ENCODE measurements at places on chromosomes 2 and 18.

DNA sequence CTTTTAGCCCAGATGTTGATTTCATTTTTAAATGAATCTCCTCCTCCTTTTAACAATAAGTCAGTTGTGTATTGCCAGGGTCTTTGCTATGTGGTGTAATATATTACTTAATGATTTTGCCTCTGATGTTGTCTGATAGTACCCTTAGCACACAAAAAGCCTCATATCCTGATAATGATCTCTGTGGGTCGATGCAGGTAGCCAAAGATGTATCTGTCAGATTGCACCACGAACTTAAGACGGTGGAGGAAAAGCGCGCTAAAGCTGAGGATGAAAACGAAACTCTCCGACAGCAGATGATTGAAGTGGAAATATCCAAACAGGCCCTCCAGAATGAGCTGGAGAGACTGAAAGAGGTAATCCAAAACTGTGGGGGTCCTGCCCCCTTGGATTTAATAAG lies 14.8 kb downstream of the MTCL1 start:
- no peak for DNase-seq

GRCh38 chr18:76977108-76977621 lies 154.8 kb downstream of the ZNF236 start:
- peak; percentile 92 for DNase-seq

DNA sequence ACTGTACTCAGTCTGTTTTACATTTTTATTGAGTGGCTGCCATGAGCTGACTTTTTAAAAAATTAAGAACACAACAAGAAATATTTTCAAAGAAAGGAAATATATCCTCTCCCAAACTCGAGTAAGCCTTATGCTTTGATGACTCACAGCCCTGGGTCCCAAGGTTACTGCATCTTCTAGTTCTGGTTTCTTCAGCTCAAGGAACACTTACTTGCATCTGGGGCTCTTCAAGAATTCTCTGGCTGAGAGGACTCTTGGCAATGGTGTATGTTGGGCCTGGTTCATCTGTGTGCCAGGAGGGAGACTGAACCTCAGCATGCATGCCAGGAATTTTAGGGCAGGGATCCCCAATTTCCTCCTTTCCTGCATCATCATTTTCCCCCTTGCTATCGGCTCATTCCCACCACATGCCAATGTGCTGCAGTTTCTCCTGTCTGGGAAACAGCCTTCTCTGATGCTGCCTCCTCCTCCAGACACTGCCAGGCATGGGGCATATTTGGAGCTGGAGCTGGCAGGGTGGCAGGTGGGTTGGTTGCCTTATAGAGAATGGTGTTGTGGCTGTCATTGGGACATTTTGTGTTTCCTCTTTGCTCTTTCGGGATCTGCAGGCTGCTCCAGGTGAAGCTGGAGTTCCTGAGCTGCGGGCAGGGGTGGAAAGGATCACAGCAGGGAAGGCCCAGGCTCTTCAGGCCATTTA lies 192.2 kb upstream of the HS6ST1 start:
- DNase-seq: peak; percentile 8

DNA sequence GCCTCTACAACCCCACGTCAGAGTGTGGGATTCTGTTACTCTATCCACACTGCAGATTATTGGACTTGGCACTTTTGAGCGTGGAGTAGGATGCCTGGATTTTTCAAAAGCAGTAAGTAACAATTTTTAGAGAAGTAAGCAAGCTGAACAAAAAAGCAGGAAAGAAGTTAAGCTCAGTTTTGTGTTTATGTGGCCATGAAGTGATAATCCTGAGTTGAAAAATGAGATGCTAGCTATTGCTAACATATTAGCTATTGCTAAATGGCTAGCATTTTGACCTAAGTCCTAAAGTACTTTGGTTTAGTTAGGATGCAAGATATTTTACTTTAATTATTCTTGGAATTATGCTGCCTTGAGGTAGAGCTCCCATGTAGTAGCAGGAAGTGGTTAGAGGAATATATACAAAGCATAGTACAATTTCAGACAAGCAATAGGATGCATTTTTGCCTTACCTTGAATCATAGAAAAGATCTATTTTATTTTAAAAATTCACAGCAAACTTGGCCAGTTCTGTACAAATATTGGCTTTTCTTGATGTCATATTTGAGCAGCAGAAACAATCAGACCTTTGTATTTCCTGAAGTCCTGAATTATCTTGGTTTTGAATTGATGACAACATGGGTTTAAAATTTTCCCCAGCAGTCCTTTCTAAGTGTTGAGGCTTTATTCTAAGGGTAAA lies 74.6 kb downstream of the COX7A2L start:
- no peak for DNase-seq

GRCh38 chr2:44801841-44802776 lies 139.4 kb upstream of the SIX3 start:
- DNase-seq: no peak

DNA sequence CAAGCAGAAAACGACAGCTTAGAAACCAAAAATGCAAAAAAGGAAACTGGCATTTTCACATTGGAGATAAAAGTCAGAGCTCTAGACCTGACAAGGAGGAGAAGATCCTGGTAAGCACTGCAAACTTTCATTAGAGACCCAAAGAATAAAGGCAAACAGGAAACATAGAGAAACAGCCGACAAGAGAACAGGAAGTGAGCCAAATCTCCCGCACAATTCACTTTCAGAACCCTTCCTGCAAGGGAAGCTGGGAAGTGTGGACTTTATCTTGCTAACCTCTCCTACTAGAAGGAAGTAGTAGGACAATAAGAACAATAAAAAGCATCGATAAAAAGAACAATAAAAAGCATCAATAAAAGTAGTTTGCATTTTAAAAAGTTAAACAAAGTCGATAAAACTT lies 417.8 kb upstream of the SPHKAP start:
- DNase-seq: no peak

DNA sequence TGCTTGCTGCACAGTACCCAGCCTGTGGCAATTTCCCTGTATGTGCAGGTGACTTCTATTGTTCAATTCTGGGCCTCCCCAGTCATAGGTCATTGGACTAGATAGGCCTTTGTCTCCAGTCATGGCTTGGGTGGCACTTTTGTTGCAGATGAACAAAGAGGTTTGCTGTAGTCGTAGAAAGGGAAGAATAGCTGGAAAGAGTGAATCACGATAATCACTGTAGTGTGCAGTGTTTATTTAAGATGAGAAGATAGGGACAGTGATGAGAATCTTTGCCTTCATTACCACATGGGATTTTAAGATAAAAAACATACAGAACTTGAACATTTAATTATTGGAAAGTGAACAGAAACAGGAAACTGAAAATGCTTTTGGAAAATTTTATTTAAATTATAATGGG lies 156.1 kb upstream of the CYRIA start:
- no peak for DNase-seq

- no peak for DNase-seq
These were observed 157.8 kb upstream of the SLC1A4 start for GRCh38 chr2:64831134-64831976.

DNA sequence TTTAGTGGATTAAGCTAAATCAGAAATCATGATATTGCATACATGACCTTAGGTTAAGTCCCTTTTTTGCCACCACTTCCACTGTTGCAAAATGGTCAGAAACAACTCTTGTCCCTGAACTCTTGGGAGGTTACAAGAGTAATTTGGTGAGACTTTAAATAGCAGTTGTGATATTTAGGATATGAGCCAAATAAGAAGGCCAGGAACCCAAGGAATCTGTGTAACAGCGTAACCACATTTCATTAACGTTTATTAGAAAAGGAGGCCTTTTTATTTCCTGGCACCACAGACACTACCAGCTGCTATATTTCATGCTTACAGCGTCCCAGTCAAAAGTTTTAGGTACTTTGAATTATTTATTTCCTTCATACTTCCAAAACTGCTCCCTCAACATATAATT lies 268.0 kb downstream of the GPD2 start:
- no peak for DNase-seq

GRCh38 chr2:151157000-151157735 lies 104.5 kb downstream of the RBM43 start:
- no peak for DNase-seq

- DNase-seq: no peak
These were observed 107.6 kb downstream of the SETBP1 start for GRCh38 chr18:44788334-44788733.

Data from DMS79 treated with DMSO at 0.1 percent for 48 hours (cell line).